Activated CD4-positive, alpha-beta T cell treated with anti-CD3 and anti-CD28 coated beads for 4 hours (primary cell): ENCODE measurements at places on chromosomes 12 and 14.

DNA sequence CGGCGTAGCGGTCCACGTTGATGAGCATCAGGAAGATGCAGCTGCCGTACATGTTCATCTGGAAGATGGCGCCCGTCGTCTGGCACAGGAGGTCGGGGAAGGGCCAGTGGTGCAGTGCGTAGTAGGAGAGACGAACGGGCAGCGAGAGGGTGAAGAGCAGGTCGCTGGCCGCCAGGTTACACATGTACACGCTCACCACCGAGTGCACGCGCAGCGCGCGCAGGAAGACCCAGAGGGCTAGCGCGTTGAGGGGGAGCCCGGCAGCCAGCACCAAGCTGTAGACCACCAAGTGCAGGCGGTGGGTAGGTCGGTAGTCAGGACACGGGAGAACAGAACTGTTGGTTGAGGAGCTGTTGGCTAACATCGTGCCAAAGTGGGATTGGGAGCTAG lies 13.7 kb upstream of the CHD4 start:
- DNase-seq: no peak

GRCh38 chr12:109464642-109465351 lies 12.3 kb downstream of the KCTD10 start:
- no peak for DNase-seq

DNA sequence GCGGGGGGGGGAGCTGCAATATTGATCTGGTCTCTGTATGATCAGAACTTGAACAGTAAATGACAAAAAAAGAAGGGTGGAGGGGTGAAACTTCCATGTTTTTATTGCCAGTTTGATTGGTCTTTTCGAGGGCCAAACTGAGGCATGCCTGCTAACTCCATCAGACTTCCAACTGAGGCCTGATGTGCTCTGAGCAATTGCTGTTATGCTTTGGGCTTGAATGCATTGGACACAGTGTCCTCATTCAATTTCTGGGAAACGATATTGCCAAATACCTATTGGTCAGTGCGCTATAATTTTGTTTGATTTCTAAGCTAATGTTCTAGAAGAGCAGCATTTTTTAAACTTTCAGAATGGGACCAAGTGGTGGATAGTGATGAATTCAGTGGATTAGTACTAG lies 2.1 kb upstream of the SLC38A2 start:
- DNase-seq: no peak

DNA sequence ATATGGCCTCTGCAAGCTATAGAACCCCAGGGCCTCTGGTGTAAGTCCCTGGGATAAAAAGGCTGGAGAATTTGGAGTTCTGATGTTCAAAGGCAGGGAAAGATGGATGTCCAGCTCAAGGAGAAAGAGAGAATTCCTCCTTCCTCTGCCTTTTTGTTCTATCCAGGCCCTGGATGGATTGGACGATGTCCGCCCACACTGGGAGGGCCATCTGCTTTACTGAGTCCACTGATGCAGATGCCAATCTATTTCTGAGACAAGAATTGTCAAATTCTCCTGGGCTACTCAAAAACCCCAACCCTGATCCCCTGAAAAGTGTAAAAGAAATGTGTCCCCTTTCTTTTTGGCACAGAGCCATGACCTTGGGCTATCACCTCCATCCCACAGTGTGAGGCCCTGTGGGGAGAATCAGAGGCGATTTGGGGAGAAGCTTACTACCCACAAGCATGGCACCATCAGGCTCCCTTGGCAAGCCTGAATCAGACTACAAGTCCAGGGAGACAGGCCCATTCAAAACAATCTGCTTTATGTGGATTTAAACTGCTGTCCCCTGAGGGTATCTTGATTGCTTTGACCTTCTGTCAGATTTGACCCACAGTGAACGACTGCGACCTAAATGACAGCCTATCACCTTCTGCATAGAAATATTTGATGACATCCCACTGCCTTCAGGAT lies 334.0 kb downstream of the NUAK1 start:
- no peak for DNase-seq

- DNase-seq: no peak
These were observed 327.7 kb downstream of the BMP4 start for GRCh38 chr14:53628732-53629430.

DNA sequence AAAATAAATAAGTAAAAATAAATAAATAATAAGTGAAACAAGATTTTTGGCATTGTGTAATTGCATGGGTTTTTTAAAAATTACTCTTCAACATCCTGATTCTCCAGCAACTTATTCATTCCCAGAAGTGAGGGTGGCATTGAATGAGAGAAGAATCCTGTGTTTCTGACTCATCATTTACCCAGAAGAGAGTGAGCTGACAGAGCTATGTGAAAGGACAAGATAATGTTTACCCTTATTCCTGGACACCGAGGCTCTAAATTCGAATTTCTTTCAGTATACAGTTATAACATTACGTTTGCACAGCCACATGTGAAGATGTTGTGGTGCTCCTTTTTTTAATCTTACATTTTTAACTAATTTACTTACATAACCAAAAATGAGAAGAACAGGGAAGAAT lies 36.4 kb downstream of the BBS10 start:
- DNase-seq: no peak

DNA sequence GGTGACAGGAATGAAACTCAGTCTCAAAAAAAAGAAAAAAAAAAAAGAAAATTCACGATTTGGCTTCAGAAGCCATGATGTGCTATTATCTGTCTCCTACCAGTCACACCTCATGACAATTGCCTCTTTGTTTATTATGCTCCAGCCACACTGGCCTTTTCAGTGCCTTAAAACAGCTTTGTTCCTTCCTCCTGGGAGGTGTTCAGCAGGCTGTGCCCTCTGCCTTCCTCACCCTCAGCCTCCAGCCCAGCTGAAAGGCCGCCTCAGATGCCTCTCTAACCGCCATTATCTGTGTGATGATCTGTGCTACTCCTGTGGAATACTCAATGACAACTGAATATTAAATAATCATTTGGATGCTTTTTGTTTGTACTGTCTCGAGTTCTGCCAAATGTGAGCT lies 8.6 kb upstream of the ARPC3 start:
- no peak for DNase-seq

DNA sequence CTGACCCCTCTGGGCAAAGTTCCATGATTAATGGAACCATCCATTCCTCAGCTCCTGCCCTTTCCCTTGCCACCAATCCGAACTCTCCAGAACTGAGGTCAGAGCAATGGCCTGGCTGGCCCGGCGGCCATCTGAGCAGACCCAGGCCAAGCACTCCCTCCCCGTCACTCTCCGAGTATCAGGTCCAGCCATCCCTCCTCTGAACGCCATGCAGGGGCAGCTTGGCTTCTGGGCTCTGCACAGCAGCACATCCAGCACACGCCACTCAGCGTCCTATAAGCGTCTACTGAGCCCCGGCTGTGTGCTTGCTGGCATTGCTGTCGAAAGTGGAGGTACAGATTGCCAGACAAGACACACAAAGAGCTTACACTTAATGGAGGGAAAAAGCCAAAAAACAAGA lies 34.3 kb upstream of the VWF start:
- DNase-seq: no peak

DNA sequence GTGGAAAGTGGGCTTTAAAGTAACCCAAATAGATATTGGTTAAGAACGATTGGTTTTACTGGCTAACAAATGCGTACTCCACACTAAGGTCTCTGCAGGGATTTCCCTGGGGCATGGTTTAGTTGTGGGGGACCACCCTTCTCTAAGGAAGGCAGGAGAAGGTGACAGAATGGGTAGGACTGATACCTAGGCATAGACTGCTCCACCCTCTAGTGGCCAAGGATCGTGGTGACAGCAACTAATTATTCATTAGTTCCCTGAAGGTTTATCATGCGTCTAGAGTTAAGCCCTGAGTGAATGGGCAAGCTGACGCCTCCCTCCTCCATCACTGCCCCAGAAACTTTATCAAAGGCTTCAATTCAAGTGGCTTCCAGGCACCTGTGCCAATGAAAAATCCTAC lies 9.1 kb downstream of the FAM181A start:
- no peak for DNase-seq

- no peak for DNase-seq
These were observed 41.6 kb upstream of the PYGL start for GRCh38 chr14:50985859-50986331.

- DNase-seq: no peak
These were observed 235.2 kb upstream of the CRY1 start for GRCh38 chr12:107328442-107329133.

GRCh38 chr12:51217968-51218606 lies at the start of gene POU6F1:
Gene POU6F1 (minus strand): TSS chr12:51218062. CDS start chr12:51206836, 11,226 bp downstream.
- peak; percentile 68 for DNase-seq

GRCh38 chr14:50882932-50883826 lies 11.3 kb downstream of the ABHD12B start:
- no peak for DNase-seq

DNA sequence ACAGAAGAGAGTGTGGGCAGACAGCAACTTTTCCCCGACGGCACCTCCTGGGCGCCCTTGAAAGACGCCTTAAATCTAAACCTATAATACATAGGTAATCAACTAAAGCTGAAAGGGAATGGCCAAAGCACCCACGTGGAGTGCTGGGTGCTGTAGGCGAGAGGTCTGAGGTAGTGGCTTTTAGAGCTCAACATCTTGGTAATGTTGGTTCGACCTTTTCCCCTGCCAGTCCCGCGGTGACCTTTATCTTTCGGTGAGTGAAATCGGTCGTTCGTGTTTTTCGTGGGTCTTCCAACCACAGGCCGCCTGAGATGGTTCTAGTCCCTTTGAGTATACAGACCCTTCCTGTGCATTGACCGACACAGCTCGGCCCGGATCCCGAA lies 9.1 kb downstream of the OR6S1 start:
- DNase-seq: no peak

DNA sequence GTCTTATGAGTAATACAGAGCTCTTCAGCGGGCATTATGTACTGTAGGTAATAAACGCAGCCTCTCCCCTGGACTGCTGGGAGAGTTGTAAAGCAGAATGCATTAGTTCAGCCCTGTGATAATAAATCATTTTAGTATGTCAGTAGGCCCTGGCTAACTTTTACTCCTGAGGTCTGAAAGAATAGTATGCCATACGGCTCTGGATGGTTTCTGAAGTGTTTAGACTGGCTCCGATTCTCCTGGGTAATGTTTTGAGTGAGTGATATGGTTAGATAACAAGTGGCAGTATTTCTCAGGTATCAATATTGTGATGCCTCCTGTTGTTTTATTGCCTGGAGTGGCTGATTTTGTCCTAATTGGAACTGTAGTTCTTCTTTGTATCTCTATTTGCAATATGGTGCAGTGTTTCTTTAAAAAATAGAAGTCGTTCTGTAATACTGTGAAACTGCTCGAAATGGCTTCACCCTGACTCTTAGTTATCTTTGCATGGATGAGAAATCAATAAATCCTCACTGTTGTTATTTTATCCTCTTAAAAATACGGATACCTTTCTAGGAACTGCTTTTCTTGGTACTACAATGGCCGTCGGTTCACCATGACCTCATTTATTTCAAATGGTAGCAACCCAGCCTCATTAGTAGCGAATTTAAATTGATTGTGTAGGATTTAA lies 100.2 kb downstream of the PDZRN4 start:
- no peak for DNase-seq

GRCh38 chr12:110825530-110825929 lies 21.3 kb upstream of the CCDC63 start:
- DNase-seq: no peak

- peak; percentile 2 for DNase-seq
These were observed 51.5 kb downstream of the DCAF5 start for GRCh38 chr14:69101331-69101826.

DNA sequence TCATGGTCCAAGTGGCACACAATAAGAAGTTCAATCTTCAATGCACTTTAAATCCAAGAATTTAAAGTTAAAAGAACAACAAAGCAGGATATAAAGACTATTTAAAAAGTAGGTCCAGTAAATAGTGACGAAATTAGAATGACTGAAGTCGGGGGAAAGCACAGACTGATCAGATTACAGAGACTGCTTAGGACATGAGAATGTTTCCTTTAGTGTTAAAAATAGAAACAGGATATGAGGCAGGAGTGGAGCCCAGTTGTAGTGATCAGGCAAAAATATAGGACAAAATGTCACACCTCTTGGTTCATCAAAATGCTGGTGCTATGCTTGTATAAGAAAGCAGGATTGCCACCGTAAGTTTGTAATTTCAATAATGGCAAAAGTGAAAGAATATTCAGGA lies 52.2 kb upstream of the CD163 start:
- DNase-seq: no peak

GRCh38 chr14:104383088-104383995 lies 196.2 kb upstream of the C14orf180 start:
- DNase-seq: no peak

DNA sequence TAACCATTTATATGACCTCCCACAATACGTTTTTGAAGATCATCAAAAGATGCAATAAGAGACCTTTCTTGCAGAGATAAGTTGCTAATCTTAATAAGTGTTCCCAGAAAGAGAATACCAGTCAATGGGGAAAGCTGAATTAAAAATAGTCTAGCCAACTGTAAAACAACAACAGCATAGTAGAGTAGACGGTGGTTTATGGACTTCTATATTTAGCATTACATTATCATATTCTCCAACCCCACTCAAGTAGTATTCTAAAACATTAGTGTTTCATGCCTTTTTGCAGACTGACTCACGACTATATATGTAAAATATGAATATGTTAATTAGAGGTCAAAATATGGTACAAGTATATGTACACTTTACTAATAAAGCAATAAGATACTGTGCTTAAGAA lies 218.9 kb downstream of the MED13L start:
- DNase-seq: no peak

- no peak for DNase-seq
These were observed 34.2 kb upstream of the ASPG start for GRCh38 chr14:104051092-104051813.

DNA sequence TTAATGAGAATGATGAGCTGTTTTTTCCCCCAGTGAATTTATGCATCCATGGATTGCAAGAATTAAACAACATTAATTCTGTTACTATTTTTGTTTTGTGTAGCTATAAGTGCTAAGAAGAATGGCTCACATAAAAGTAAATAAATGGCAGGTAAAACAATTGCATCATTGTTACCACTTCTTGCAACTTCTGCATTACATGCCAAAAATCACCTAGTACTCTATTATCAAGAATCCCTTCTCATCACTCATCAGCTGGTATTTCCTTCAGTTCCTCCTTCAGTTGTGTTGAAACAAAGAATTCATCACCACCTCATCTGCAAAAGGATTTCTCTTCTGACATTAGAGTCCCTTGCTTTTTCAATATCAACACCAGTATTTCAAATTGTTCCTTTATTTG lies 773 bp downstream of the A2M start:
- DNase-seq: no peak

DNA sequence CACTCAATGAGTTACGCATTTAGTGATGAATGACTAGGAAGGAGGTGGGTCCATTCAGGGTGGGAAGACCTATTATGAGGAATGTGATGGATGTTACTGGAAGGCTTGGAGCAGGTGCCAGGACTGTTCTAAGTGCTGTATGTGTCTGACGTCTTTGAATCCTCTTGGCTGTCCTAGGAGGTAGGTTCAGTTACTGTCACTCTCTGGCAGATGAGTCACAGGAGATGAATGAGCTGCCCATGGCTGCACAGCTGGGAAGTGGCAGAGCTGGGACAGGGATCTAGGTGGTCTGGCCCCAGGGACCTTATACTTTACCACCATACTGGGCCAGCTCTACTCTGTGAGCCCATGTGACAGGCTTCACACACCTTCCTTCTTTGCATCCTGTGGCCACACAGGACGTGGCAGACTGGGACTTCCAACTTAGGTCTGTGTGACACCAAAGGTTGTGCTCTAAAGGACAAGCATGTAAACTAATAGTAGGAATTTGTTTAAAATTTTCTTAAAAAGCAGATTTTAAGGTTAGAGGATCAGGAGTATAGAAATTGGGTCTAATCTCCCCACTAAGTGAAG lies 24.0 kb downstream of the TCTN1 start:
- no peak for DNase-seq
